ENCODE measurements at places on chromosomes 3 and 15.

- DNase-seq, result no peak
These were observed 101.7 kb downstream of the ADCY5 start for GRCh38 chr3:123347205-123347604.

- DNase-seq, result no peak
These were observed 13.0 kb upstream of the RAMAC start for GRCh38 chr15:82972990-82973389.

GRCh38 chr3:180617049-180617448 is 15.1 kb downstream of the TTC14 start:
- DNase-seq, result no peak

- peak; percentile 50 for DNase-seq
These were observed 249.9 kb upstream of the TLE3 start for GRCh38 chr15:70347321-70348225.

DNA sequence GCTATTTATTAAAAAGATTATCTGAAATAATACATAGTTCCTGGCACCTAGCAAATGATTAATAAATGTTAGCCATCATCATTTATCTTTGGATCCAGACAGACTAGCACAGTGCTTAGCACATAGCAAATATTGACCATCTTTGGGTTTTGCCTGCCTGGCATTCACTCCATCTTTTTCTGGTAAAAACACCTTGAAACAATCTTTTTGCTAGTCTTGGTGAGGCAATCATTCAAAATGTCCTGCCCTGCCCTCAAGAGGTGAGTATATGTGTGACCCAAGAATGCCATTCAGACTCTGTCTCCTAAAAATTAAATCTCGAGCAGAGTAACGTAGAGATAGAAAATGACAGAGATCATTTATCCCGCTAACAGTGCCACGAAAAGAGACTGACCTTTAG is 78.3 kb upstream of the ZNF280D start:
- no peak for DNase-seq

DNA sequence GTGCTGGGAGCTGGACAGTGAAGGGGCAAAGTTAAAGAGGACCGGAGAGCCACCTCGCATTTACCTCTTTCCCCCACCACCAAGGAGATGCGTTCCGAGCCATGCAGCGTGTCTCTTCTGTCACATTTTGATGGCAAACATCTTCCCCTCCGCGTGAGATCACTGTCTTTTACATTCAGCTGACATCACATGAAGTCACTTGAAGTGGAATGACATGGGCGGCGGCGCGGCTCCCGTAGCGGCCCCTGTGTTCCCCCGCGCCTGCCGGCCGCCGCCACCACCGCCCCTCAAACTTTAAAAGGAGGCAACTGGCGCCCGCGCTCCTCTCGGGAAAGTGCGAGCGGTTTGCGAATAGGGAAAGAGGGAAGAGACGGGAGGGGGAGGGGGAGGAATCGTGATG is at the start of gene FEZF2:
TSS of gene FEZF2 (minus strand) at position 336 of the 400 bp plus-strand sequence. CDS start 682 bp downstream, outside the sequence.
- no peak for DNase-seq

- DNase-seq, result no peak
These were observed 58.8 kb upstream of the GOLGA8B start for GRCh38 chr15:34642247-34642646.

GRCh38 chr3:127786353-127787070 is 35.8 kb downstream of the MGLL start:
- no peak for DNase-seq

DNA sequence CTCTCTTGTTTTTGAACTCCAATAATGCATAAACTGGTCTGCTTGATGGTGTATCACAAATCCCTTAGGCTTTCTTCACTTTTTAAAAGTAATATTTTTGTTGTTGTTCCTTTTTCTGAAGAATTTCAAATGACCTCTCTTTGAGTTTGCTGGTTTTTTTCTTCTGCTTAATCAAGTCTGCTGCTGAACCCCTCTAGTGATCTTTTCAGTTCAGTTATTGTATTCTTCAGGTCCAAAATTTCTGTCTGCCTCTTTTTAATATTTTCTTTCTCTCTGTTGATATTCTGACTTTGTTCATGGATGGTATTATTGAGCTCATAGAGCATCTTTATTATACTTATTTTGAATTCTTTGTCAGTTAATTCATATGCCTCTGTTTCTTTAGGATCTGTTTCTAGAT is 21.8 kb upstream of the CEP152 start:
- DNase-seq, result no peak

DNA sequence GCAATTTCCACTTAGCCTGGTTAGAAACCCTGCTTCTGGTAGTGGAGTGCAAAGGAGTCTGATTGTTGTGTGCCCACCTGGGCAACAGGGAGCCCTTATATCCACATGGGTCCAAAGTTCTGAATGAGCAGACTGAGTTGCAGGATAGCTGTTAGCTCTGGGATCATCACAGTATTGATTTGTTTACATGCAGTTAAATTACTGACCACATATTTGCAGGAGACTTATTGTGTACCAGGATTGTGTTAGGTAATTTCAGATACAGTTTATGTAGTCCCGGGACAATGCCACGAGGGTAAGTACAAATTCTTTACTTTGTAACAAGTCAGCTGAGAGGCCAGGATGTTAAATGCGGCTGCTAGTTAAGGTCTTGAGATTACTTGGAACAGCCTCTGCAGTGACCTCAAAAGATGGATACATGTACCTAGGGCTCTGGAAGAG is 18.8 kb downstream of the ARHGEF26 start:
- no peak for DNase-seq

DNA sequence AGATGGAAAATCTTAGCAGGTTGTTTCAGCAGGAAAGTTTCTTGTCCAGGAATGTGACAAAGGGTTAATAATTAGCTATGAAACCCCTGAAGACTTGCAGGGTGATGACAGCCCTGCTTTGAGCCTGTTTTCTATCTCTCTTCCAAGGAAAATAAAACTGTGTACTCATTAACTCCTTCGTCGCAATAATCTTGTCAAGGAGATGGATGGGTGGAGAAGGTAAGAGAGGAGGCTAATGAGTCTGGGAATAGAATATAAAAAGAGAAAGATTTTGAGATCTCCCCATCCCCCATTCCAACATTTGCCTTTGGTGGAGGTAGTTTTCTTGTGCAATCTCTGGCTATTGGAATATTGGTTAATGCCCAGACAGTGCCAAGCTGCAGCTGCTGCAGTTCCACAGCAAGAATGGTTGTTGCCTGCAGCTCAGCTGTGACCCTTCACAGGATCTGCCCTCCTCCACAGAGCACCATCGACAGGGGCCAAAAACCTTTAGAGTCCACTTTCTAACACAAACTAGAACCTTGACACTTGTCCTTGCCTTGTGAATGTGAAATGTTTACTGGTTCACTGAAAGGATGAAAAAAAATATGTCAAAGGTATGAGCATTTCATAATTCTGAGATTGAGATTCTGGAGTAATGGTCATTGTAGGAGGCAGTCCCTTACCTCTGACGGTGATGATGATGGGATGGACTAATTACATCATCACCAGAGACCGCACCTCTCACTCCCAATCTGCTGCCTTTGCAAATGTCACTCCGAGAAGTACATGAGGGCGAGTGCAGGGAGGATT is 4.2 kb upstream of the LRIG1 start:
- DNase-seq, result no peak

DNA sequence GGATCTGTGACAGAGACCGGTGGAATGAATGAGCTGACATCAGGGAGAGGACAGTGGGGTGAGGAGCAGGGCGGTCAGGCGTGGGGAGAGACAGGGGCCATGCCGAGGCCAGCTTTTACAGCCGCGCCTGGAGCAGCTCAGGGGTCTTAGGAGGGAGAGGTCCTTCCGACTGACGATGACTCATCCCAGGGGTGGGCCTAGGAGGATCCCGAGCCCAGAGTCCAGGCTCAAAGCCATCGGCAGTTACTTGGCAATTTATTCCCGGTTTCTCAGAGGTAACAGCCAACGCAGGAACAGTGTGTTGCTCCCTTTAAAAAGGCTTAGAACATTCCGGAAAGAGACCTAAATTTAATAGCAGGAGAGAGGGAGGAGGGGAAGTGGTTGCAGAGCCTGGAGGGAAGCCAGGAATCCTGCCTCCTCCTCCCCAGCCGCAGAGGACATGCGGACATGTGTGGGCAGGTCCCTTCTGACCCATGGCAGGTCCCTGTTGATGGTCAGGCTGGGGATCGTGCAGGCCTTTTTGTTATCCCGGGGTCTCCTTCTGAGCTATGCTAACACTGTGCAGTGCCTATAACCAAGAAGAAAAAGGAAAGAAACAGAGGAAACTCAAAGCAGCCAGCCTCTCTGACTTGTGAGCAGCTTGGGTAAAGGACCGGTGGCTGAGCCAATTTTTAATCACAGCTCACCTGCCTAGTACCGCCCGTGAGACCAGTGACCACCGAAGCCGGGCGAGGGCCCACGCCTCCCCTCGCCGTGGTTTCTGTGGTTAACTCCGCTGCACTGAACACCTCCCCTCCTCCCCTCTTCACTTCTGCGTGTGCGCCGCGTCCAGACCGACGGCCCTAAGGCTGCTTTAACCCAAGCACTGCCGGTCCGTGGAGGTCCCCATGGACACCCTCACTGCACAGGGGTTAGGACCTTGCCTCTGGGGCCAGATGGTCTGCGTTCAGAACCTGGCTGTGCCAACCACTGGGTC is 392.4 kb upstream of the PROK2 start:
- no peak for DNase-seq
